Suppressor macrophage (primary cell): ENCODE measurements at places on chromosomes 4 and X.

DNA sequence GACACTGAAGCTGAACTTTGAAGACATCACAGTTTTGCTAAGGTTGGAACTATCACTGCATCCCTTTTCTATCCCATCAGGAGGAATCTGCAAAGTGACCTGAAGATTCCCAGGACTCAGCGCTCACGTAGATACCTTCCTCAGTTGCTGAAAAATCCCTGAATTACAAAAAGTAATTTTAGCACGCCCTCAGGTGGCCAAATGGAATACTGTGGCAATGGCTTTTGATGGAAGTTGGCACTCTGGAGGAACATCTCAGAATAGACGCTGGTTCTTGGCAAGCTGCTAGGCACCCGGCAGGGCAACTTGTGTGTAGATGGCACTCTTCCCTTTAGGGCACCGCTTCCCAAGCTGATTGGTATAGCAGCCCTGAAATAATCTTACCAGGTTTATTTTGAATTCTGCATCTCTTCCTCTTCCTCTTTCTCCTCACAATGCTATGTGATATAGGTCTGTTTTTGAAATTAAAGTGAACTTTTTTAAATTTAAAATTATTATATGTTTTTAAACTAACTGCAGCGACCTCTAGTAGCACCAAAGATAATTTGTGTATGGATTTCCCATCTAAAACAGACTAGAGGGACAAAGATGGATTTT is 16.3 kb upstream of the ESX1 start:
- peak; percentile 17 for DNase-seq

GRCh38 chr4:78325271-78326157 is 226.1 kb upstream of the ANXA3 start:
- no peak for DNase-seq

- no peak for DNase-seq
Measured at GRCh38 chr4:117421706-117422105, 336.3 kb upstream of the TRAM1L1 start.

- DNase-seq: peak; percentile 32
Measured at GRCh38 chr4:56410247-56411062, 23.2 kb upstream of the AASDH start.

DNA sequence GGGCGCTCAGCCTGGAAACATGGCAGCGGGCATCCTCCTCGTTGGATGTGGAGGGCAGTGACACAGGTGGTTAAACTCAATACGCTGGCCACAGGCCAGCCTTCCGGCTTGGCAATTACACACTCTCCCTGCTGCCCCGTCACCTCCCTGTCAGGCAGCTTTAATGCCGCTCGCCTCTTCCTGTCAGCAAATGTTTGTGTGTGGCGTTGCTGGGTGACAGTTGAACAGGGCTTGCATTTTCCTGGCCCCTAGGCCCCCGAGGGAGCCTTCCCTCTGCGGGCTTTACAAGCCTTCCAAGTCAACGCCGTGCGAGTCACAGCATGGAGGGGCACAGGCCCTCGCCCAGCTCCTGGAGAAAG is 620.0 kb downstream of the BCOR start:
- DNase-seq: peak; percentile 28

GRCh38 chrX:17994429-17994828 is 133.3 kb upstream of the RAI2 start:
- no peak for DNase-seq

DNA sequence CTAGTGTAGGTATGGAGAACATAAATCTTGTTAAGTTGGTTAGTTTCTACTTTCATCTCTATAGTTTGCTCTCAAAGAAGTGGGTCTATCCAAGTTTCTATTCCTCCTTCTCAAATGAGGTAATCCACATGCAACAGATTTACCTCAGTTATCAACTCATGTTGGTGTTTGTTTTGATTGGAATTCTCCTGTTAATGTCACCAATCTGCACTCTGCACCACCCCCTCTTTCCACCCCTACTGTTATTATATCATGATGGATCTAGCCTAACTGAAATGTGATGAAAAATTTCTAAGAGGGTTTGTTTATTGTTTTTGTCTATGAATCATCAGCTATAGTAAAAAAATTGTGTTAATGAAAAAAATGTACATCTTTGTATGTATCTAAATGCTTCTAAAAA is 66.1 kb downstream of the AGTR2 start:
- no peak for DNase-seq

GRCh38 chrX:130741584-130741983 is 161.4 kb downstream of the ENOX2 start:
- DNase-seq: no peak

DNA sequence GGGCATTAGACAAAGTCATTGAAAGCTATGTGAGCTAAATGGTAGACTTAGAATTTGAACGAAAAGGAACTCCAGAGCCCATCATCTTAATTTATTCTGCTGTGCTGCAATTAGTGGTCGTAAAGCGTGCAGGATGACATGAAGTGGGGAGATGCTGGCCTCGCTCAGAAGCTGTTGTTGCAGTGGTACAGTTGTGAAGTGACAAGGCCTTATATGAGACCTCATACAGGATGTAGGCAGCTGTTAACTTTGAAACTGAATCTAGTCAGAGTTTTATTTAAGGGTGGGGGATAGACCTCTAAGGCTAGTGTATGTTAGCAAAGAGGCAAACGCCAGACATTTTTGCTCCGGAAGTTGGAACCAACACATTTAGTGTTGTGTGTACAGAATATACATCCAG is 13.4 kb downstream of the KLF3 start:
- no peak for DNase-seq

DNA sequence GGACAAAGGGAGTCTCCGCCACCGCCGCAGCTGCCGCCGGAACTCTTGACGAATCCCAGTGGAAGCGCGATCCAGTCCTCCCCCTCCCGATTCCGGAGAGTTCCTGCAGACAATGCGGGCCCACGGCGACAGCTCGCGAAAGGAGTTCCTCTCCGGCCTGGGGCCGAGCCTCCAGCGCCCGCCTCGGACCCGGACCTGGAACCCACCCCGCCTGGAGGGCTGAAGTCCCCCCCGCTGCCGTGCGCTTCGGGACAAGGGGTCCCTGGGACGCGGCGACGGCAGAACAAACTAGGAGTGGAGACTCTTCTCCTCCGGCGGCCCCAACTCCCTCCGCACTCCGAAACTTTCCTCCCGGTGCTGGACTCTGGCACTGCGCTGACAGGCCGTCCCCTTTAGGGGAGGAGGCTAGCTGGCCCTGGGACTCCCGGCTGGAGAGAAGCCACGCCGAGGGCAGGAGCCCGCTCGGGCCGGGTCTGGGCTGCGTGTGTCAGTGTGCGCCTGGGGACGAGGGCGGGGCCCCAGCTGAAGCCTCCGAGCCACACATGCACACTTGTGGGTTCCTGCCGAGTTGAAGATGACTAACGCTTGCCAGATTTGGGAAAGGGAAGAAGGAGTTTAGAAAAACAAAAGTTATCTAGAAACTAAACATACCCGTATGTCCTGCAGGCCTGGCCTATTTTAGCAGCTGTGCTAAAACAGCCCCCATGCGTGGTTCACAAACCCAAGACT is at the start of gene ANTXR2:
TSS of gene ANTXR2 (minus strand) at position 486 of the 729 bp plus-strand sequence. CDS start 669 bp downstream, outside the sequence.
- DNase-seq: peak; percentile 93

GRCh38 chr4:184680698-184681097 is 31.2 kb downstream of the PRIMPOL start:
- no peak for DNase-seq

GRCh38 chr4:57122959-57123358 is 12.8 kb upstream of the IGFBP7 start:
- peak; percentile 4 for DNase-seq

GRCh38 chr4:28776004-28776403 is 1915.4 kb downstream of the STIM2 start:
- DNase-seq: no peak

GRCh38 chr4:39237179-39237578 is 54.9 kb downstream of the WDR19 start:
- no peak for DNase-seq

DNA sequence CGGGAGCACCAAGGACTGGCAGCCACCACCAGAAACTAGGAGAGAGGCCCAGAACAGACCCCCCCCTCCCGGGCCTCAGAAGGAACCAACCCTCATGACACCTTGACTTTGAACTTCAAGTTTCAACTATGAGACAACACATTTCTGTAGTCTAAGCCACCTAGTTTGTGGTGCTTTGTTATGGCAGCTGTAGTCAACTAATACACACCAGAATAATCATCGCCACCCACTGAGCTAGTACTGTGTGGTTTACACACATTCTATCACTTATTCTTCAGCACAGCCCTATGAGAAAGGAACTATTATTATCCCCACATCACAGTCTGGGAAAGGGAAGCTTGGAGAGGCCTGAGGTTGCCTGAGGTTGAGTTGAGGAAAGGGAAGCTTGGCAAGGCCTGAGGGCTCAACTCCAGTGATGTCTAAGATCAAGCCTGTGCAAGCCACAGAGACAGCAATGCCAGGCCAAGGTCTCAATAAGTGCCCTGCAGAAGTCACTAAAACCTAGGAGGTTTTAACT is 126.6 kb downstream of the FHDC1 start:
- DNase-seq: no peak
